ENCODE measurements at places on chromosomes 12 and 14.

DNA sequence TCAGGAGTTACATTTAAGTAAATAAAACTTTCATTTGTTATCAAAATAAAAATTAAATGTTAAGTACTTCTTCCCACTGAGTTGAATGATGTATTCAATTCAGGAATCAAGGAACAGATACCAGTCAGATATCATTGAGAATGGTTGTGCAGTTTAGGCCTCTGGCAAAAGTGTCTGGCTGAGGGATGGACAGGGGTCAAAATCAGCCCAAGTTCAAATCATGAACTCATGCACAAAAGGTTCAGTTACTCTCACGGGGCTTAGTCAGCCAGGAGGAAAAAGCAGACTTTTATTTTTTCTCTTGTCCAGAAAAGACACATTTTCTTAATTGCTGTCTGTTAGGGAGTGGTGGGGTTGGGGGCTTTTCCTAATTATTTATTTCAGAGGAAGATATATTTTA is 166.3 kb downstream of the RASSF9 start:
- no peaks in the 10 kb centered on the region for H3K4me1 ChIP-seq
- no peaks in the 10 kb centered on the region for H3K36me3 ChIP-seq
- no peak for DNase-seq
- H3K27ac ChIP-seq, result no peak overlapping the region
- H3K4me3 ChIP-seq, result no peak overlapping the region

DNA sequence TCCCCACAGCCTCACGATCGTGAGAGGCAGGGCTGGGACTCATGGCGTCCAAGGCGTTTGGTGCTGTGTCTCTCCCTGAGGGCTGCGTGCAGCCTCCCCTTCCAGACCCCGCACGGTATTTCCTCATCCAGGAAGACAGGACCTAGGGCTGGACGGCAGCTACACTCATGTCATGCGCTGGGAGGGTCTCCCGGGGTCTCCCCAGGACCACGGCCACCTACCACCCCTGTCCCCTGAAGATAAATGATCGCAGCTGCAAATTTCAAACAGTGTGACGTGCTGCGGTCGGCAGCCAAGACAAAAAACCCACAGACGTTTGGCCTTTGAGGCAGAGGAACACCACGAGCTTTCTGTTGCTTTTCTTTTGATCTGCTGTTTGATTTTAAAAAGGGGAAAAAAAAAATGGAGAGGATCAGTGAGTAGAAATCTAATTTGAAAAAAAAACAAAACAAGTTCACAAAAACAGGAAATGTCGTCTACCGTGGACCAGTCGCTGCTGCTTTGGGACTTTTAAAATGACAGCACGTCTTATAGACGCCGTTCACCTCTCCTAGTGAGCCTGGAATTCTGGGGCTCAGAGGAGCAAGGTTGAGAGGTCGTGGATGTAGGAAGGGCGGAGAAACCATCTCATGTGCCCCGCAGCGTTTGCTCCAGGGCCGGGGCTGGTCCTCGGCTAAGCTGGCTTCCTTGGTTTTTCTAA is 237.6 kb downstream of the SLC41A2 start:
- no peak overlapping the region for H3K4me3 ChIP-seq
- H3K27ac ChIP-seq, result peak overlapping the region; percentile 68
- no peaks in the 10 kb centered on the region for H3K36me3 ChIP-seq
- H3K27me3 ChIP-seq, result no peaks in the 10 kb centered on the region
- H3K4me1 ChIP-seq, result peaks cover 27% of the 10 kb centered on the region

- H3K4me3 ChIP-seq, result no peak overlapping the region
- H3K27me3 ChIP-seq, result no peaks in the 10 kb centered on the region
- DNase-seq, result no peak
- H3K27ac ChIP-seq, result no peak overlapping the region
- no peaks in the 10 kb centered on the region for H3K36me3 ChIP-seq
Observed at GRCh38 chr12:13937735-13938134, 43.7 kb downstream of the GRIN2B start.

DNA sequence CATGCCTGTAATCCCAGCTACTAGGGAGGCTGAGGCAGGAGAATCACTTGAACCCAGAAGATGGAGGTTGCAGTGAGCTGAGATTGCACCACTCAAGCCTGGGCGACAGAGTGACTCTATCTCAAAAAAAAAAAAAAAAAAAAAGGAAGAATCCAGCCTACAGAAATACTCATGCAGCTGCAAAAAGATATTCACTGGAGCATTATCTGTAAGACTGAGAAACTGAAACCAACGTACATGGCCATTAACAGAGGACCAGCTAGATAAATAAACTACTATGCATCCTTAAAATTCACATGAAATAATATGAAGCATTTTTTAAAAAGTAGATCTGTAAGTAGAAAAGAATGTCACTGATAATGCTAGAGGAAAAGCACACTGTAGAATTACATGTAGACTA is 3.5 kb downstream of the SLC7A7 start:
- H3K4me3 ChIP-seq, result no peak overlapping the region
- no peak overlapping the region for H3K27ac ChIP-seq
- no peak for DNase-seq
- H3K27me3 ChIP-seq, result no peaks in the 10 kb centered on the region
- H3K36me3 ChIP-seq, result no peaks in the 10 kb centered on the region

GRCh38 chr12:24617471-24617870 is 331.4 kb downstream of the BCAT1 start:
- no peaks in the 10 kb centered on the region for H3K27me3 ChIP-seq
- H3K27ac ChIP-seq, result no peak overlapping the region
- no peak overlapping the region for H3K4me3 ChIP-seq
- no peaks in the 10 kb centered on the region for H3K36me3 ChIP-seq
- DNase-seq, result no peak

- no peaks in the 10 kb centered on the region for H3K27me3 ChIP-seq
- peak; percentile 51 for DNase-seq
- no peak overlapping the region for H3K4me3 ChIP-seq
- H3K27ac ChIP-seq, result no peak overlapping the region
Observed at GRCh38 chr14:59215322-59215721, 26.9 kb downstream of the DAAM1 start.

- no peaks in the 10 kb centered on the region for H3K36me3 ChIP-seq
- DNase-seq, result peak; percentile 51
- H3K4me1 ChIP-seq, result no peaks in the 10 kb centered on the region
- no peaks in the 10 kb centered on the region for H3K27me3 ChIP-seq
- peak overlapping the region; percentile 27 for H3K27ac ChIP-seq
- no peak overlapping the region for H3K4me3 ChIP-seq
Observed at GRCh38 chr12:44296624-44297197, 460.8 kb downstream of the TMEM117 start.

DNA sequence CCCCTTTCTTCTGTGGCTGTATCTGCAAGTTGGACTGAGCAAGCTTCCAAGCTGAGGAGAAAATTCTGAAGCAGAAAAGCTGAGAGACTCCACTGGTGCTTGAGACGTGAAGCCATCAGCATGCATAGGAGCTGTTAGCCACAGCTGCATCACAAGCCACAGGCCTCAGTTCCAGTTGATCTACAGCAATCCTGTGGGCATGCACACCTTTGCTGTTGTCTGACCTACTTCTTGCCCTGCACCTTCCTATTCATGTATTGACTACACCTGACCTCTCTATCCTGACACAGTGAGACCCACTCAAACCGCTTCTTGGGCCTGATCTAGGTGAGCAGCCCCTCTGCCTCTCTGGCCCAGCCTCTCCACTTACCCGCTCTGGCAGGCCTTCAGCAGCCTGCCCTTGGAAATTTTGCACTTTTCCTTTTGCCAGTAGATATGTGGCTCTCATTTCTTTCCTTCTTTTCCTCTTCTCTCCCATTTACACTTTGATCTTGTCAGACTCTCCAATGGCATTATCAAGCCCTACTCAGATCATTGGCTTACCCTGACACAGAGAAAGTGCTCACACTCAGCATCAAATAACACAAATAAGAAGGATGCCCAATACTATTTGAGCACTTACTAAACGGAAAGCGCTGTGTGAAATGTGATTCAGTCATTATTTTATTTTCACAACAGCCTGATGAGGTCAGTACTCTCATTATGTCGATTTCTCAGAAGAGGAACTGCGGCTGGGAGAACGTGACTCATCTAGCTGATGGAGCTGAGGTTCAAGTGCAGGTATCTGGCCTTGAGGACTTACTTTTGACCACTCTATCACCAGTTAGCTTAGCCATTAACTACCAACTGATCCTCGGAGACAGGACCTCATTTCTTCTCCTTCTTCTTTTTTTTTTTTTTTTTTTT is 21.9 kb upstream of the PTGR2 start:
- H3K27ac ChIP-seq, result no peak overlapping the region
- H3K4me3 ChIP-seq, result no peak overlapping the region
- no peak for DNase-seq
- H3K27me3 ChIP-seq, result no peaks in the 10 kb centered on the region
- H3K4me1 ChIP-seq, result no peaks in the 10 kb centered on the region

- no peaks in the 10 kb centered on the region for H3K27me3 ChIP-seq
- no peaks in the 10 kb centered on the region for H3K36me3 ChIP-seq
- no peak overlapping the region for H3K4me3 ChIP-seq
- H3K4me1 ChIP-seq, result no peaks in the 10 kb centered on the region
- DNase-seq, result no peak
- H3K27ac ChIP-seq, result no peak overlapping the region
Observed at GRCh38 chr12:88471331-88472045, 108.8 kb downstream of the KITLG start.

GRCh38 chr12:107558141-107558815 is 127.3 kb upstream of the PWP1 start:
- no peak for DNase-seq
- no peaks in the 10 kb centered on the region for H3K36me3 ChIP-seq
- H3K27ac ChIP-seq, result no peak overlapping the region
- no peak overlapping the region for H3K4me3 ChIP-seq

GRCh38 chr14:100067971-100068959 is 3.0 kb downstream of the EVL start:
- no peaks in the 10 kb centered on the region for H3K4me1 ChIP-seq
- peak overlapping the region; percentile 77 for H3K27ac ChIP-seq
- peak; percentile 66 for DNase-seq
- no peak overlapping the region for H3K4me3 ChIP-seq
- no peaks in the 10 kb centered on the region for H3K36me3 ChIP-seq

DNA sequence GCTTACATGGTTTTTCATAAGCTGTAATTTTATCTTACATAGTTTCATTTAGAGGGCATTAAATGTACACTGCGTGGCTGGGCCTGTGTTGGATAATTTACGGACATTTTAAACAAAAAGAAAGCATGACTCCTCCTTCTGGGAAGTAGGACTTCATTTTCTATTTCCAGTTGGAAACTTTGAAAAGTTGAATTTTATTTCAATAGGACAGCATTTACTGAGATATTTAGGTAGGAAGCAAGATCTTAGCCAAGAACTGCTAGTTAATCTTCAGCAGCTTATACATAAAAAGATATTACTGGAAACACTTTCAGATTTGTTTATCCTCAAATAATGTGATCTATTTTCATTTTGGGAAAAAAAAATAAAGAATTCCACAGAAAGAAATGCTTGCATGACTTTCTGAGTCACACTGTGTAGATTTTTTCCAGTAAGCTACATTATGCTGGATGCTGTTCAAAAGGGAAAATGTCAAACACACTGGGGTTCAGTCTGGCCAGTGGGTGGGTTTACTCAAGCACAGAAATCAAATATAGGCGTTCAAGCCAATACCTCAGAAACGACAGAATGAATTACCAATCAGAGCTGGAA is 239.4 kb upstream of the KRR1 start:
- no peaks in the 10 kb centered on the region for H3K4me1 ChIP-seq
- H3K36me3 ChIP-seq, result no peaks in the 10 kb centered on the region
- H3K4me3 ChIP-seq, result no peak overlapping the region
- no peaks in the 10 kb centered on the region for H3K27me3 ChIP-seq

- no peak overlapping the region for H3K4me3 ChIP-seq
- no peaks in the 10 kb centered on the region for H3K4me1 ChIP-seq
- H3K36me3 ChIP-seq, result no peaks in the 10 kb centered on the region
Observed at GRCh38 chr12:92871116-92871515, 58.0 kb downstream of the EEA1 start.

DNA sequence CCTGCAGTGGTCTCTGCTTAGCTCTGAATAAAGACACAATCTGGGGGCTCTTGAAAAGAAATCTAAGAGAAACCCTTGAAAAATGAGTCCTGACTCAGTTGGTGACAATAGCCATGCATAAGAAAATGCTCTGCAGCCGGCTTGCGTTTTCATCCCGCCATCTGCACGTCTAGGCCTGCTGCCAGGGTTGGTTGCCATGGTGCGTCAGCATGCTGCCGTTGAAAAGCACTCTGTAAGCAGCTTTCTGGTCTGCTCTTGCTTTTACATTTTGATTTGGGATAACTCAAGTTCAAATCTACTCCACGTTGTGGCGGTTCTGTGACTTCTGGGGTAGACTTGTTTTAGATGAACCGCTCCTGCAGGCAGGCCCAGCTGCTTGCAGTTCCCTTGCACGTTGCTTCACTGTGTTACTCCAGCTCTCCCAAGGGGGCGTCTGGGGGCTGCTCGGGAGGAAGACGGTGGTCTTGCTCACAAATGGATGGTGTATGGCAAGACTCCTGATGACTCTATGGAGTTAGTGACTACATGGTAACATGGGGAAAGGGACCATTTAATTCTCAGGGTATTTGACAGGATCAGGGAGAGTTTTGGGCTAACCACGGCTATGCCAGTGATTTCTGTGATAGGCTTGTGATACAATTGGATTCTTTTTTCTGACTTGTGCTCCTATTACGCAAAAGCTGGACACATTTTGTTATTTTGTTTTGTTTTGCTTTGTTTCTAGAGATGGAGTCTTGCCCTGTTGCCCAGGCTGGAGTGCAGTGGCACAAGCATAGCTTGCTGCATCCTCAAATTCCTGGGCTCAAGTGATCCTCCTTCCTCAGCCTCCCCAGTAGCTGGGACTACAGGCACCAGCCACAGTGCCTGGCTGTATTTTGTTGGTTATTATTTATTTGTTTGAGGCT is 15.8 kb downstream of the WNT5B start:
- peak; percentile 68 for DNase-seq
- H3K27me3 ChIP-seq, result no peaks in the 10 kb centered on the region
- H3K4me1 ChIP-seq, result peaks cover 25% of the 10 kb centered on the region
- H3K27ac ChIP-seq, result peak overlapping the region; percentile 62

DNA sequence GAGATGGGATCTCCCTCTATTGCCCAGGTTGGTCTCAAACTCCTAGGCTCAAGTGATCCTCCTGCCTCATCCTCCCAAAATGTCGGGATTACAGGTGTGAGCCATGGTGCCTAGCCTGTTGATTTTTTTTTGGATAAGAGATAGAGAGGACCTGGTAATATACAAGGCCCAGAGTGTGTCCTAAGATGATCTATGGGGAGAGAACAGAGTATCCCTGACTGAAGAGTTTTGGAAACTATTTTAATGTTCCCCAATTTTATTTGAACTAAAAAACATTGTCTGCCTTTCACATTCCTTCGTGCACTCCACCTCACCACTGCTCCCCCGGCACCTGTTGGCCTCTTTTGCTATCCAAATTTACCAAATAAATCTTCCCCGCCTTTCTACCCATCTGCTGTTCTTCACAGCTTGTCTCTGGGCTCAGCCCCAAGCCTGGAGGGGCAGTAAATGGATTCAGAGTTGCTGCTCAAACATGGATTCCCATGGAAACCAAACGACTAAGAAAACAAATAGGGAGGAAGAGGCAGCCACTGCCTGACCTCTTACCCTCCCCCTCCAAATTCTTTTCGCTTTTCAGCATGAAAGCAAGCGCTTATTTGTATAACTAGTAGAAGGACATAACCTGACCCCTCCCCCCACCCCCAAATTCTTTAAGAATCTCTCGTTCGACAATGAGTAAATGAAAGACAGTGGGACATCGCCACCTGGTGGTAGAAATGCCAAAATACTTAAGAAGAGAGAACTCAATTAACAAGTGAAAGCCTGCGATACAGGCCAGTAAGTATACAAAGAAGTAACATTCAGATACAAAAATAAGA is 22.6 kb downstream of the OR10G3 start:
- H3K27ac ChIP-seq, result peak overlapping the region; percentile 79
- H3K27me3 ChIP-seq, result no peaks in the 10 kb centered on the region
- H3K4me3 ChIP-seq, result no peak overlapping the region
- no peaks in the 10 kb centered on the region for H3K36me3 ChIP-seq
- H3K4me1 ChIP-seq, result no peaks in the 10 kb centered on the region

Measured in transverse colon (tissue), 4 donors.